HFFc6 (cell line): ENCODE measurements at places on chromosomes 5 and 9.

GRCh38 chr5:23204111-23204510 lies 303.3 kb upstream of the PRDM9 start:
- DNase-seq, result no peak

GRCh38 chr5:164518067-164518740 lies 1012.8 kb downstream of the MAT2B start:
- DNase-seq, result no peak

GRCh38 chr5:97049175-97049574 lies 93.2 kb downstream of the LIX1 start:
- no peak for DNase-seq

DNA sequence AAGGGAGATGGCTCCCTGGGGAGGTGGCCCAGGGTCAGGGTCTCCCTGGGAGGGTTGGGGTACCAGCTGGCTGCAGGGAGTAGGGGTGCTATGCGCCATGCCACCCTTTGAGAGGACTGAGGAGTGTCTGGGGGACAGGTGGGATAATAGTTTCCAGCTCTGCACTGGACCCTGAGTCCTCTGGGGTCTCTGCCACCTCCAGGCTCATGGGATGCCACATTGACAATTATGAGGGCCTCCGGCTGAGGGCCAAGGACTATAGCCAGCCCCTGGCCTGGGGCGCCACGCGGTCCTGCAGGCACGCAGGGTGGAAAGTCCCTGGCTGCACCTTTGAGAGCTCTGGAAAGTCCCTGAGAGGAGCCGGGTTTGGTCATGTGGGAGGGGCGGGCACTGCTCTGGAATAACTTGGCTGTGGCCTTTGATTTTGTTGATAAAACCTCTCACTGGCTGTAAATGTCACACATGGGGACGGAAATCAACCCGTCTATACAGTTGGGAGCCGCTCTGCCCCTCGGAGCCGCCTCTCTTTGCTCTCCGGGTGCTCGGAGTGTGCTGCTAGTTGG lies 16.0 kb downstream of the TRAF2 start:
- no peak for DNase-seq

GRCh38 chr9:121714075-121714705 lies 62.8 kb downstream of the DAB2IP start:
- no peak for DNase-seq

- DNase-seq, result no peak
Measured at GRCh38 chr9:130140706-130141105, 31.5 kb upstream of the NCS1 start.

DNA sequence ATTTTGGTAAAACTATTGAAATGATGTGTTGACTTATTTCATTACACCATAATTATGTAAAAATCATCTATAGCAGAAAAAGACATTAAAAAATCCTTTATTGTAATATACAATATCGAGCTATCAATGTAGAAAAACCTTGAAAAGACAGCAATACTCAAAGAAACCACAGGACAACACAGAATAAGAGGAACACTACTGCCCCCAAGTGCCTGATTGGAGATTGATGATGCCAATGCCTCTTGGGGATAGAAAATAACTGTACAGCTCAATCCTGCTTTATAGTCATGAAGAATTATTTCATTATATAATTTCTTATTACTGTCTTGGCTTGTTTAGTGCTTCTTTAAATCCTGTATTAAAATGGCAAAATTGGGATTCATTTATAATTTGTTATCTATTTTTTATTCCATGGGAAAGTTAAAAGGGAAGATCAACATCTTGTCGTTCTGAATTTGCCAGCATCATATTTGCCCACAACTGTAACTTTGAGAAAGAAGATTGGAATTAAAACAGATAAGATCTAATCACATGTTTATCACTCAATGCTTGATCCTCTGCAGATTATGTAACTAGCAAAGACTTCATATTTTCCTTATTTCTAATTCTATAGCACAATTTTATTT lies 337.5 kb downstream of the CDH9 start:
- DNase-seq, result peak; percentile 2

GRCh38 chr5:16539169-16539666 lies 73.6 kb upstream of the ZNF622 start:
- DNase-seq, result peak; percentile 78

DNA sequence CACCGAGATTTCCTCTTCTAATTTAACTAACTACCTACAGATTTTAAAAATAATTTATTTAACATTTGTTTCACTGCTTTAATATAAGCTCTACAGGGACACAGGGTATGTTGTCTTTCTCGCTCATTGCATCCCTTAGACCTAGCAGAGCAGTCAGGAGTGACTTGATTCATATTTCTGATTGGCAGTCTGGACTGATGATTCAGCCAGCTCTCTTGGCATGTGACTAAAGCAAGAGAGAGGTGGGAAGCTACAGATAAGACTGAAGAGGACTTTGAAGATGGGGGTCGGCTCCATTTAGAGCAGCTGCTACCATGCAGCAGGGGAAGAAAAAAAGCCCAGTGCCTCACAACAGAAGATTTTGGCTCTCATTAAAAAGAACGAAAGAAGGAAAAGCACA lies 173.4 kb upstream of the STK32A start:
- DNase-seq, result no peak

DNA sequence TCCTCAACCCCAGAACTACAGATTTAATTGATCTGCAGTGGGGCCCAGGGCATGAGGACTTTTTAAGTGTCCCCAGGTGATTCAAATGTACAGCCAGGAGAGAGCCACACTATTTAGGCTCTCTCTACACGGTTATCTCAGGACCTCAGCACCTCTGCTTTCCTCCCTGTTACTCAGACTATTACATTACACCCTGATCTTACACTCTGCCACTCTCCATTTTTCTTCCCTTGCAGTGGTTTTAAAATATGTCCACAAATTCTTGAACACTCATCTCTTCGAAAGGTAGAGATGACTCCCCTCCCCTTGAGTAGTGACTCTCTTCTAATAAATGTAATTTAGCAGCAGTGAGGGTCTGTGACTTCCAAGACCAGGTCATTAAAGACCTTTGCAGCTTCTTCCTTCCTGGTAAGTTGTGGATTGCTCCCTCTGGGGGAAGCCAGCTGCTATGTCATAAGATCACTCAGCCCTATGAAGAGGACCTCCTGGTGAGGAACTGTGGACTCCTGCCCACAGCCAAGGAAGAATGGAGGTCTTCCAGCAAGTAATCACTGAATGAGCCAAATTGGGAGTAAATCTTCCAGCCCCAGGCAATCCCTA lies 87.5 kb upstream of the SSBP2 start:
- peak; percentile 21 for DNase-seq

- DNase-seq, result no peak
Measured at GRCh38 chr9:96604004-96604319, 15.7 kb downstream of the CDC14B start.

GRCh38 chr9:135517407-135517822 lies 3.8 kb upstream of the LCN1 start:
- no peak for DNase-seq

GRCh38 chr5:172450861-172451695 lies 3.2 kb downstream of the SH3PXD2B start:
- peak; percentile 30 for DNase-seq

- DNase-seq, result no peak
Measured at GRCh38 chr5:131323378-131323777, 59.5 kb downstream of the CDC42SE2 start.

- no peak for DNase-seq
Measured at GRCh38 chr5:158435161-158435616, 576.2 kb upstream of the CLINT1 start.

GRCh38 chr5:163943546-163943945 lies 438.1 kb downstream of the MAT2B start:
- DNase-seq, result no peak

DNA sequence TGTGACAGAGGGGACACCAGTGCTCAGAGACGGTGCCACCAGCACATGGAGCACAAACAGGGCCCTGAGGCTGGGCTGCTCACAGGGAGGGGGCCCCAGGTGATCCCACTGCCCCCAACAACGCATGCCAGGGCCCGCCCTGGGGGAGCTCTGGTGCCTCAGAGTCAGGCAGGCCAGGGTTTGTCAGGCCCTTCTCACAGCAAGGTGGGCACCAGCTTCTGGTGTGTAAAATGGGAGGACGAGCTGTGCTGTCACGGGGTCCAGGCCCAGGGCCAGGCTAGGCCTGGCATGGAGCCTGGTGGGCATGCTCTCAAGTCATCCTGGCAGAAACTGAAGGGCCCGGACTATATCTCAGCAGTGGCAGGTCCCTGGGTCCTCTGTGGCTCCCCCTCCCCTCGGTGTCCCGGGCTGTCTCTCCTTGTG lies 34.5 kb downstream of the PRRT1B start:
- DNase-seq, result no peak

DNA sequence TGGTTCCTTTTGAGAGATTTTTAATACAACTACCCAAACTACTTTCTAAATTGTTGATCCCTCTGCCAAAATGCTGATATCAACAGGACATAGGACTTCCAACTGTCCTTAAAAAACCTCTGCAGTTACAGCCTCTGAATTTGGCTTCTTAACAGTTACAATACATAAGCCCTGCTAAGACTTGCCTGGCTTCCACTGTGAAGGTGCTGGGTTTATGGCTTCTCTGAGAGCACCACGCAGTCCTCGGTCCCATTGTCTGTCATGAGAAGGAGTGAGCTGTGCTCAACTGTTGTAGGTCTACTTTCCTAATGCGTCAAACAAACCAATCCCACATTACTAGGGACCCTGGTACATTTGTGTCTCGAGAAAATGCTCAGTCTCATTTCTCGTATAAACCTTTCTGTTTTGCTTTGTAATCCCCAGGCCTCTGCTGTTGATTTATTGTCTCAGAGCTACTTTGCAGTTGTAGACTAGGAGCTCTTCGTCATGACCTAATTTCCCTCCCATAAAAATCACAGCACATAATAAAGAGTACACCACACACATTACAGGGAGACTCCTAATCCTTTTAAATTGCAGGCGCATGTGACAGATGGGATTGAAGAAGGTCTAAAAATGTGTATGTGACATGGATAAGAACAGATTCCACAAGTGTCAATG lies 274.9 kb downstream of the NR3C1 start:
- no peak for DNase-seq

DNA sequence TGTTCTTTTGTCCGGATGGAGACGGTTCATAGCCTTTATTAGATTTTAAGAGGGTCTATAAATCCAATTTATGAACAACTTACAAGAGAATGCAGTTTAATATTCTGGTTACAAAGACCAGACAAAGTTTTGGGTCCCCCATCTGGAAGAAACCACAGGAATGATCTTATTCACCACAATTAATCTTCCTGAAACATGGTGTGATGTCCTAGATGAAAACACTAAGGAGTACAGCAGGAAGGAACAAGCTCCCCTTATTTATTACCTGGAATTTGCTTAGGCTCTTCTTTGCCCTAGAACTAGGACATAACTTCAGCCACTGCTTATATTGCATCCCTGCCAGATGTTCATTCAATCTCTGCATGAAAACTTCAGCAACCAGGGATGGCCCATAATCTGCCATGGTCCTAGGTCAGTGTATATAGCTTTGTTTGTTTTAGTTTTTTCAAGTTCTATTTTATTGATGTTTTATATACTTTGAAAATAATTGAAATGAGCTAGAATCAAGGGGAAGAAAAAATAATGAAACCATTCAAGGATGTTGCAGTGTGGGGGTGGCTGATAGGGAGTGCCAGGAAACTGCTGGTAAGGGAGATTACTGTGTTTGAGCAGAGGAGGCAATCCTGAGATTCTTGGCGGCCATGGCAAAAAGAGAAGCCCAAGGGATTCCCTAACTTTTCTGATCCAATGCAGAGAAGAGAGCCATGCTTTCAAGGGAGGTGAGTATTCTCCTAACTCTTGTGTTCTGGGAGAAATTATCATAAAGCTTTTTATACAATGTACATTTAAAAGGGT lies 16.8 kb downstream of the TXNDC8 start:
- no peak for DNase-seq

DNA sequence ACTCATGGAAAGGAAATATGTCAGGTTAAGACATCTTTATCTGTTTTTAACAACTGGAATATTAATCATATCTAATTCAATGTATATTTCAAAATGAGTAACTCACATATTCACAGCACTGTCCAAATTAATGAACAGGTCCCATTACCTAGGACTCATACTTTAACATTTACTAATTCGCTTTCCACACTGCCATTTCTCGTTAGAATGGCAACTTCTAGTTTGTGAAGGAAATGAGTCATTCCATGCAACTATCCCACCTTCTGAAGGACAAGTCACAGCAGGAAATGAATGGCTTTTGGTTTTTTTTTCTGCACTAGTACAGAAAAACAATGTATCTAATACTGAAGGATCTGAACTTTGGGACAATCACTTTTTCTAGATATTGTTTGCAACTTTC lies 24.6 kb upstream of the IFNK start:
- DNase-seq, result no peak

- DNase-seq, result peak; percentile 38
Measured at GRCh38 chr5:173016598-173017046, 33.1 kb downstream of the ATP6V0E1 start.

GRCh38 chr5:129046151-129046550 lies 48.4 kb upstream of the ISOC1 start:
- no peak for DNase-seq

DNA sequence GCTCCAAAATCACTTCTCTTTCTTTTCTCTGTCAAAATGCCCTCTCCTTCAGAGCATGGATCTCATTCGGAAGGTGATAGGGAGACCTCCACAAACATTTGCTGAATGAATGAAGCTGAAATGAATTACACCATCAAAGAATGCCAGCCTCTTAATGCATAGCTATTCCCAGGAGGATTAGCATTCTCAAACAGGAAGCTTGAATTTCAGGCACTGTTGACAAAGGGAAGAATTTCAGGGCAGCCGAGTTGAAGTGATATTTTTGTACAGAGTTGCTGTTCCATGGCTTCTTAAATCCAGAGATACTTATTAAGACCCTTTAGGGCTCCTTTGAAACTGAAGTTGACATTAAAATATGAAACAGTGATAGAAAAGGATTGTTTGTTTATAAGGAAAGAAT lies 18.8 kb downstream of the HBEGF start:
- DNase-seq, result no peak

- DNase-seq, result no peak
Measured at GRCh38 chr9:97997330-97998276, 14.5 kb downstream of the ANP32B start.

DNA sequence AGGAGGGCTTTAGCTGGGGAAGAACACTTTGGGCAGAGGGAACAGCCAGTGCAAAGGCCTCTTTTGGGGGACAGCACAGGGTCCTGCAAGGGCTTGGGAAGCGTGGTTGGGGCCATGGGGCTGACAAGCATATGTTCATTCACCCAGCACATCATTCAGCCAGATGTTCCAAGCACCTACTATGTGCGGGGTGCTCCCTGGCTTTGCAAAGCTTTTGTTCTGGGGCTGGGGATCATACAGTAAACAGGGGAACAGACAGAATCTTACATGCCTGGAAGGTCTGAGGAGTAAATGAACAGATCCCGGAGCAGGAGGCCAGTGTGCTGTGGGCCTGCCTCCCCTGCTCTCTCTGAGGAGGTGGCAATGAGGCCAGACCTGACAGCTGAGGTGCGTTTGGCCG lies 16.7 kb downstream of the PSD2 start:
- DNase-seq, result no peak

GRCh38 chr9:20651939-20652338 lies 29.6 kb upstream of the MLLT3 start:
- DNase-seq, result no peak

GRCh38 chr9:129610473-129611306 lies 10.2 kb downstream of the C9orf50 start:
- DNase-seq, result peak; percentile 49

- no peak for DNase-seq
Measured at GRCh38 chr5:93336330-93337110, 244.5 kb downstream of the NR2F1-AS1 start.

- DNase-seq, result no peak
Measured at GRCh38 chr5:167156446-167156845, 1135.0 kb upstream of the WWC1 start.
